ENCODE measurements at places on chromosomes 4 and X.

- no peak for DNase-seq
Measured at GRCh38 chr4:169094656-169095231, 84.7 kb upstream of the CBR4 start.

- DNase-seq = no peak
Measured at GRCh38 chr4:13325744-13326143, 158.4 kb downstream of the RAB28 start.

DNA sequence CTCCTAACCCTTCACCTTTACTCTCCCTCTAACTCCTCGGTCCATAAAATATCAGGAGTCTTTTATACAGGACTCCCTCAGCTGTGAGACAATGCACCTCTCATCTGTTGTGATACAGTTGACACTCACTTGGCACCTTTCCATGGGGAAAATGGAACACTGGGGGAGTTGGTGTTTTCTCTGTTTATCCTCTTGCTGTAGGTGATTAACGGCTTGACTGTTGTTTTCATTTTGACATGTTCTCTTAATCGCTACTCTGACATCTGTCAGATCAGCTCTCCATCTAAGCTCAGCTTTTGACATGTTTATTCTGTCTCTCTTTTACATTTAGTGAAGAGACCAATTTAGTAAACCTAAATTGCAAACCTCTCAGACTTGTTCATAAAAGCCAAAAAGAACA is 604.8 kb downstream of the TRAM1L1 start:
- no peak for DNase-seq

DNA sequence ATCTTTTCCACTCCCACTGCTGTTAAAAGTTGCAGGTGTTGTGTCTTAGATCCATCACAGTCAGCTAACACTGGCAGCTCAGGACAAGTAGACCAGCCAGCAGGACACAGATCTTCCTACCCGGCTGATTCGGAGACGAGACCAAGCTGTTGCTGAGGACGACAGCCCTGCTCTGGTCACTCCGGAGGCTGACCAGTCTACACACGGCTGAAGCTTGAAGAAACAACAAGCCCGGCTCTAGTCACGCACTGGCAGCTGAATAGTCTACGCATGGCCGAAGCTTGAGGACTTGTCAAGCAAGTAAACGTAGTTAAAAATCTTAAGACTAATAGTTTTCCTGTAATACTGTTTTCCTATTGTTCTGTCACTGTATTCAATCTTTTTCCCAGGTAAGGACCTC is 1.8 kb downstream of the ACOX3 start:
- no peak for DNase-seq

DNA sequence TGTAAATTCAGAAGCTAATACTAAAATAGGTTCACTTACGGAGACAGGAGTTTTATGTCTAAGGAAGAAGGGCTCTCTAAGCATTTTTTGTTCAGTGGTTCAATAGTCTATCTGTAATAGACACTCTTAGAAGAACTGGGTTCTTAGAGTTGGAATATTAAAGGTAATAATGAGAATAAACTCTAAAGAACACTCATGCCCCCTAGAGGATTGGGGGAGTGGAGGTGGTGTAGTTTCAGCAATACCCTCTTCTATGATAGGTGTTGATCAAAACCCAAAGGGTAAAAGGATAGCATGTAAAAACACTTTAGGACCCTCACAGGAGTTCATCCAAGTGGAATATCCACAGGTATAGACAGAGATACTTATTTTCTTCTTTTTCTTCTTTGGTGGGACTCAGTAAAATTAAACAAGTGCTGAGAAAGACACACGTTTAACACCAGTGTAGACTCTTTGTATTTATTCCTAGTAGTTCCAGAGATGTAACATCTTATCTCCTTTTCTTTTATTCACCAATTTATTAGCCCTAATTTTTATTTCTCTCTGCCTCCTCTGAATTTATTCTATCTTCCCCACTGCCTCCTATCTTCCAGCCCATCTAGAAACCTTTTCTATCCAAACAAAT is 25.7 kb upstream of the MND1 start:
- DNase-seq = no peak

- DNase-seq = no peak
Measured at GRCh38 chr4:67749286-67749685, 4.9 kb downstream of the GNRHR start.

- no peak for DNase-seq
Measured at GRCh38 chr4:7733801-7734650, 205.6 kb downstream of the AFAP1 start.

GRCh38 chr4:71255976-71256375 is 82.8 kb upstream of the SLC4A4 start:
- DNase-seq = no peak

GRCh38 chrX:43386875-43387274 is 269.2 kb upstream of the MAOA start:
- DNase-seq = no peak

DNA sequence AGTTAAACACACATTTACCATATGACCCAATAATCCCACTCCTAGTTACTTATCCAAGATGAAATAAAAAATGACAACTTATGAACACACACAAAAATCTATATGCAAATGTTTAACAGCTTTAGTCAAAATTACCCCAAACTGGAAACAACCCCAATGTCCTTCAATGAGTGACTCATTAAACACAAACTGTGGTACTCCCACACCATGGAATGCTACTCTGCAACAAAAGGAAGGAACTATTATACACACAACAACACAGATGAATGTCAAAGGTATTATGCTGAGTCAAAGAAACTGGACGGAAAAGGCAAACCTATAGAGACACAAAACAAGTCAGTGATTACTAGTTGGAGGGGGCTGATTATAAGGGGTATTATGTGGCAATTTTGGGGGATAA is 40.5 kb downstream of the MED14 start:
- no peak for DNase-seq

- DNase-seq = no peak
Measured at GRCh38 chr4:85779165-85779564, 304.2 kb downstream of the ARHGAP24 start.

GRCh38 chrX:111259559-111259958 is 10.7 kb downstream of the CAPN6 start:
- no peak for DNase-seq

DNA sequence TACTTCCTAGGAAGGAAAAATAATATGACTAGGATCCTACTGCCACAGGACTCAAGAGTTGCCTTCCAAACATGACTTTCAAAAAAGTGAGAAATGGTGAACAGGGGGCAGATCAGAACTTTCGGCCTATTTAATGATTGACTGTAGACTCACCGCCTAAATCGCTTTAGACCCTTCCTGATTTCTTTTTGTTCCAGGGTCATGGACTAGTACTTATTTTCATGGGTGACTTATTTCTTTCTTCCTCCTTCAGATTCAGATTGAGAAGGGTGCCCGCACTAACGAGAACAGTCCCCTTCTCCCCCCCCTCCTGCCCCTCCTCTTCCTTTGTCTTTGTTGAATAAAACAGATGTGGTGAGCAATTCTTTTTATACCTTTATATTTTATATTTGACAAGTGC is 48.0 kb upstream of the KLHL8 start:
- DNase-seq = no peak

Data from CD14-positive monocyte (primary cell).